Activated B cell treated with CpG ODN at 0.5 μM for 24 hours (primary cell): ENCODE measurements at places on chromosomes 5 and 9.

DNA sequence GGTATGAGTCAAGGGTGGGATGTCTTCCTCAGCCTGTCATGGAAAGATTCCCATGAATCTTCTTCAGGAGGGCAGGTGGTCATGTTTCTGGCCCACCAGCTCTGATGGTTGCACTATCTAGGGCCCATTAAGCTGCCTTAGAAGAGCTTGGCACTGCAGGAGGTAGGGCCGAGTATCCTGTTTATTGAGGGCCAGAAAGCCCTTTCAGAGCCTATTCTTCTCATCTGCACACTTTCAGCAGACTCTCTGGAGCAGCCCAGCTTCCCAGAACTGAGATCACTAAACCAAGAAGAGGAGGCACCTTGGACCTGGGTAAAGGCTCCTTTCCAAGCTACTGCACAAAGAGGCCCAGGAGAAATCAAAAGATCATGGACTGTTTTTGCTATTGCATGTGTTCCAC, 146.5 kb downstream of the MTX3 start:
- DNase-seq = no peak

- DNase-seq = peak; percentile 61
Observed at GRCh38 chr9:126471084-126471624, 142.6 kb upstream of the LMX1B start.

GRCh38 chr5:107063511-107063910, 607.2 kb downstream of the EFNA5 start:
- no peak for DNase-seq

- no peak for DNase-seq
Observed at GRCh38 chr5:37900692-37901091, 60.9 kb upstream of the GDNF start.

- DNase-seq = no peak
Observed at GRCh38 chr5:93100976-93101375, 480.0 kb downstream of the NR2F1-AS1 start.

DNA sequence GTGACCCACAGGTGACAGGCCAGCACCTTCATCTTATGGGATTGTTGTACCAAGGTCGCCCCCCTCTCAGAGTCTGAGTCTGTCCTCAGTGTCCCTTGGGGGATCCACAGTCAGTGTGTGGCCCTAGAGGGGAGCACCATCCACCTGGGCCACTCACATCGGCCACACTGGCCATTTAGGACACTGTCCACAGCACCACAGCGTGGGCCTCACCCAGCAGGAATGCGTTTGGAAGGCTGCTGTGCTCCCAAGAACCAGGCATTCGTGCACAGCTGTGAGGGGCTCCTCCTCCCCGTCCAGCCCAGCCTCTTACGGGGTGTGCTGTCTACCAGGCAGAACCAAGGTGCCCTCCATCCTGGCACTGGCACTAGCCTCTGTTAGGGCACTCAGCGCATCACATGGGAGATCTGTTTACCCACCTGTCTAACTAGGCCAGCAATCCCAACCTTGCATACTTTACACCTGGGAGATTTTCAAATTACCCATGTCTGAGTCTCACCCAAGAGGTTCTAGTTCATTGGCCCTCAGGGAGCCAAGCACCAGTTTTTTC, 24.5 kb upstream of the UBE2QL1 start:
- DNase-seq = no peak

- DNase-seq = no peak
Observed at GRCh38 chr5:170206216-170206615, 26.6 kb upstream of the C5orf58 start.

DNA sequence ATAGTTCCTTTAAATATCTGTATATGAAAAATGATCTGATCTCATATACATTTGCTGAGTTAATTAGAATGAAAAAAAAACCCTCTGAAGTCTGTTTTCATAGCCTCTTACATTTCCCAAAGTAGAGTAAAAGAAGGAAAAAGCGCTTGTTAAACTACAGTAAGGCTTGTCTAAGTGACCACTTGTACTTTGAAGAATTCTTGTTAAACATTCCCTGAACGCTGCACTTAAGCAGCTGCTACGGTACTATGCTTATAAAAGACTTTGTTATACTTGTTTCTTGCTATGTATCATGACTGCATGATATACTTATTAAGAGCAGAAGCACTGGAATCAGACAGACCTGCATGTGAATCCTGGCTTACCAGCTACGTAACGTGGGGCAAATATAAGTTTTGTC, 81.7 kb upstream of the MTAP start:
- no peak for DNase-seq

- no peak for DNase-seq
Observed at GRCh38 chr5:36751886-36752285, 124.7 kb upstream of the NIPBL start.

DNA sequence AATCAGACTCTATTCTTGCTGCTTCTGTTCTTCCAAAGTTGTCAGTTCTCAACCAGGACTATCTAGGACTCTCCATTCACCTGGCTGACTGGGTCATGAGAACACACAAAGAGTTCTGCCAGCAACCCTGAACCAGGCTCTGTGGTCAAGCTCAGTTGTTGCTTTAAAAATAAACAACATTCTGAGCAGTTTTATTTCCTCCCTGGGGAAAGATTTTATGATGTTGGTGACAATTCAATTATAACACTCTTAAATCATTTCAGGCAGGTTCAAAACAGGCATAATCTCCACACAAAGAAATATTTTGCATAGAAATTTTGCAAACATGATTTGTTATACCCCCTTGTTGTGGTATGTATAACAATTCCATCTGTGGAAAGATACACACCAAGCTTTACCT, 36.0 kb downstream of the FTMT start:
- DNase-seq = no peak

- no peak for DNase-seq
Observed at GRCh38 chr9:71752928-71753327, 15.4 kb downstream of the CEMIP2 start.

DNA sequence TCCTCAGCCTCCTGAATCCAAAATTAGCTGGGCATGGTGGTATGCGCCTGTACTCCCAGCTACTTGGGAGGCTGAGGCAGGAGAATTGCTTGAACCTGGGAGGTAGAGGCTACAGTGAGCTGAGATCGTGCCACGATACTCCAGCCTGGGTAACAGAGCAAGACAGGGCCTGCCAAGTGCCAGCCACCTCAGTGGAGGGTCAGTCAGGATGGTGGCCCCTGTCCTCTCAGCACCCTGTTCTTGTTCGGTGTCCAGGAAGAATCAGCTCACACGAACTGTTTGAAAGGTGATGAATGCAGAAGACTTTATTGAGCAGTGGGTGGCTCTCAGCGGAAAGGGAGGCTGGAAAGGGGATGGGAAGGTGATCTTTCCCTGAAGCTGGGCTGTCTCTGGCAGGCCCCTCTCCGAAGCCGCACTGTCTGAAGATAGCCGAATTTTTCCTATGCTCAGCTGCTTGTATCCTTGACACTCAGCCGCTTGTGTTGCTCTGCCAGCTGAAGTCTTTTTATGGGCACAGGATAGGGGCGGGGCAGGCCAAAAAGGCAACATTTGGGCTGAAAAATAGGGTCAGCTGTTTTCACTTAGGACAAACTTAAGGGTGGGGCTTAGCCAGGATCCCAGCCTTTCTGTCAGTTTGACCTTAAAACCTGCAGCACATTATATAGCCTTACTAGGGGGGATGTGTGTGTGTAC, 50.9 kb downstream of the UBE2R2 start:
- DNase-seq = no peak

- no peak for DNase-seq
Observed at GRCh38 chr5:135741040-135741439, 93.4 kb upstream of the SLC25A48 start.

GRCh38 chr5:144024545-144024944, 145.9 kb downstream of the YIPF5 start:
- no peak for DNase-seq

- DNase-seq = no peak
Observed at GRCh38 chr9:93541581-93542349, 34.6 kb upstream of the PHF2 start.

DNA sequence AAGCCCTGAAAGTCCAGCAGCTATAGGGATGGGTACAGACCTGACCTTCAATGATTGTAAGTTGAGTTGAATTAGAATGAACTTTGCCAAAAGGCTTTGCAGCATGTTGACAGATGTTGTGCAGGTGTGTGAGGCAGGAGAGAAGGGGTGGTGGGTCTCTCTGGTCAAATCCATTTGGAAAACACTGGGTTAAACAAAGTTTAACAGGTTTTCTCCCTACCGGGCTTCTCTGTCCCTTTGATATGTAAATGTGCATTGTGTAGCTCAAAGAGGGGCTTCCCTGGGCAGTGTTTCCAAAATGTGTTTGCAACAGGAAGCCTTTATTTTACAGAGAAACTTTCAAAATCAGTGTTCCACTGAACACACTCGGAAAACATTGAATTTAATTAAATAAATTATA, 72.1 kb upstream of the BRINP1 start:
- no peak for DNase-seq

GRCh38 chr5:38789134-38789533, 56.7 kb upstream of the OSMR start:
- no peak for DNase-seq

- DNase-seq = no peak
Observed at GRCh38 chr9:3868012-3868411, 342.2 kb upstream of the RFX3 start.

DNA sequence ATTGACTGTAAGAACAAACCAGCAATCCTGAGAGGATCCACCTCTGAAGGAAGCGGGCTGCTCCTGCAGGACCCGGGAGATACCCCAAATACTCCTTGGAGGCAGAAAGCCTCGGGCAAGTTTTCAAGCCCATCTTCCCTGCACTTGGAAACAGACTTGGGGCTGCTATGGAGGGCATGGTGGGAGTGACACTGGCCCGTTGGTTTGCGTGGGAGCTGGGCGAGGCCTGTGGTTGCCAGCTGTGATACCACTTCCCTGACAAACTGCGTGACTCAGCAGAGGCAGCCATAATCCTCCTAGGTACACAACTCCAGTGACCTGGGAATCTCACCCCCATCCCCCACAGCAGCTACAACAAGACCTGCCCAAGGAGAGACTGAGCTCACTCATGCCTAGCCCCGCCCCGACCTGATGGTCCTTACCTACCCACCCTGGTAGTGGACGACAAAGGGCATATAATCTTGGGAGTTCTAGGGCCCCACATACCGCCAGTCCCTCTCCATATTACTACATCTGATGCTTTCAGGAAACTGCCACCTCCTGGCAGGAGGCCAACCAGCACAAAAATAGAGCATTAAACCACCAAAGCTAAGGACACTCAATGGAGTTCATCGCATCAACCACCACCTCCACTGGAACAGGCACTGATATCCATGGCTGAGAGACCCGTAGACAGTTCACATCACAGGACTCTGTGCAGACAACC, 38.1 kb upstream of the VLDLR start:
- DNase-seq = no peak

- no peak for DNase-seq
Observed at GRCh38 chr5:53083927-53084326, 25.6 kb downstream of the MOCS2 start.

DNA sequence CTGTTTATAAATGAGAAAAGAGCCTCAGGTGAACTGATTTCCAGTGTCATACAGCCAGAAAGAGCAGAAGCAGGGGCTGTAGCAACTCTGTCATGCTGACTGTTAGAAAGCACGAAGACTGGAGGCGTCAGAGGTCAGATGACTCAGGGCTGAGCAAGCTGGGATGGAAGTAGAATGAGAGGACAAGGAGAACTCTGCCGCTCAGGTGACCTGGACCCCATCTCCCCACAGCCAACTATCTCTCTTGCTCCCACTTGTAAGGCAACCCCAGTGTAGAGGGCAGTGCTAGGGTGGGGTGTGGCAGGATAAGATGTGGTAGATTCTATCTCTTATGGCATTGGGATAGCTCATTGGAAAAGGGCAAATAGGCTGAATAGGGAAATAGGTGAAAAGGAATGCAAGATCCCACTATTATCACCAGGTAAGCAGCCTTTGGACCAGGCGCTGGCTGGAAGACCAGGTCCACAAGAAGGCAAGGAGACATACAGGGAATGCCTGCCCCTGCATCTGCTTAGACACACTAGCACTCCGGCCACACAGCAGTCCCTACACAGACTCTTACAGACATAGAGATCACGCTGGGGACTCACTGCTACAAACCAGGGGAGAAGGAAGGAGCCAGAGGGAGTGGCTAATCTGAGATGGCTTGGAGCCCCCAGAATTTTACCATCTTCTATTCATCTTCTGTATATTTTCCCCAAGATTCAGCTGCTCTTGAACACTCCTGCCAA, 21.2 kb upstream of the LOX start:
- no peak for DNase-seq

DNA sequence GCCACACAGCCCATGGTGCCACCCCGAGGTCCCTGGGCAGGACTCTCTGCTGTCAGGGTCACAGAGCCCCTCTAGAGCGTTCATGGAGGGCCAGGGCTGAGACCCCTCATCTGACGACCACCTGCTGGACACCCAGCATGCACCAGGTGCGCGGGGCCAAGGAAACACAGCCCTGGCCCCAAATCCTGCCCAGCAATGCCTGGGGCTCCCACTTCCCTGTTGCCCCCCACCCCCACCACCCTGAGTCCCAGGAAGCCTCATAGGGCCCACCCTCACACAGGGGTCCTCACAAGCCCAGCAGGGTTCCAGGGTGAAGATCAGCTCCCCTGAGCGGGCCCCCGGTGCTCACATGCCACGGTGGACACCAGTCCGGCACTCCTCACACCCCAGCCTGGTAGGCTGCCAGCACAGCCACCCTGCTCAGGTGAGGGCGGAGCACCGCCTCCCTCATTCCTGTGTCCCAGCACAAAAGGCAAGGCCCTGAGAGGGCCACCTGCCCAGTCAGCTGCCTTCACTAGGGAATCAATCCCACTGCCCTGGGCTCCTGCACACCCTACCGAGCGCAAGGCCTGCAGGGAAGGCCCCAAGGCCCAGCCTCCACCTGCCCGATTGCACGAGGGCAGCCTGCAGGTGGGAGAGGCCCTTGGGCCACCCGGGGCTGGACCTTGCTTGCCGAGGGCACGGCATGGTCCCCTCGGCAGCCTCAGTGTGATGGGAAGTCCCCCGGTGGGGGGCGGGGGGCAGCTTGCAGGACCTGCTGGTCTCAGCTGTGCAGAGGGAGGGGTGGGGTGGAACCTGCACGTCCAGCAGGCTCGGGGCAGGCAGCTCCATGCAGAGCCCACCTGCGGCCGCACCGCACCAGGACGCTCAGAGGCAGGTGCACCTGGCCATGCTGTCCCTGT, 56.4 kb upstream of the UBAC1 start:
- peak; percentile 7 for DNase-seq

DNA sequence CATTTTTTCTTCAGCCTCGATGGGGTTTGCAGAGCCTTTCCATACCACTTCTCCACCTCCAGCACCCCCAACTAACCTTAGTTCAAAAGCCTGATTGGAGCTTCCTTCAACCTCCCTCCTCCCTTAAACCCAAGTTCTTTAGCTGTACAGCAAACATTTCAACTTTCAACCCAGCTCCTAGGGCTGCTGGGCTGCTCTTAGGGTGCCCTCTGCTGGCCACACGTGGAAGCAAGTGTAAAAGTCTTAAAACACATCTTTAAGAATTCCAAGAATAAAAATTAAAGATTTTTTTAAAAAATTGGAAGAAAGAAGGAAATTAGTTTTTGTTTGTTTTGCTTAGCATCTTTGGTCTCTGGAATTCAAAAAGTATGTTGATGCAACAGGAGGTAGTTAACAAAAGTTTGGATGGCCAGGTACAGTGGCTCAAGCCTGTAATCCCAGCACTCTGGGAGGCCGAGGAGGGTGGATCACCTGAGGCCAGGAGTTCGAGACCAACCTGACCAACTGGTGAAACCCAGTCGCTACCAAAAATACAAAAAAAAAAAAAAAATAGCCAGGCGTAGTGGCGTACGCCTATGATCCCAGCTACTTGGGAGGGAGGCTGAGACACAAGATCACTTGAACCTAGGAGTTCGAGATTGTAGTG, 15.5 kb upstream of the HSD17B3 start:
- DNase-seq = peak; percentile 25
